ENCODE measurements at places on chromosomes 4 and X. TPM values are rescaled to one million over a fixed set of nuclear protein-coding genes. Genes with fewer than 3 reads are reported as not detected.

PAGE2 gene
- total RNA-seq: not detected

TMEM156 gene
- 0.95 TPM for total RNA-seq

JADE3 gene
- 13.9 TPM for total RNA-seq

CT47A7 gene
- not detected for total RNA-seq

NCAPG gene
- total RNA-seq: 0.77 TPM

TCEAL9 gene
- 62.1 TPM for total RNA-seq

TMEM154 gene
- 10.2 TPM for total RNA-seq

RPS6KA6 gene
- total RNA-seq: 7.1 TPM

SPANXN4 gene
- total RNA-seq: not detected

TECRL gene
- total RNA-seq: 0.23 TPM

ASB12 gene
- total RNA-seq: 0.46 TPM

RBMXL3 gene
- not detected for total RNA-seq

RTL3 gene
- 0.28 TPM for total RNA-seq

CTAG1A gene
- total RNA-seq: not detected

GSTCD gene
- 17.9 TPM for total RNA-seq

SORBS2 gene
- 38.4 TPM for total RNA-seq

AFP gene
- 0.11 TPM for total RNA-seq

SERPINA7 gene
- not detected for total RNA-seq

HTR2C gene
- total RNA-seq: 0.23 TPM

NPY2R gene
- not detected for total RNA-seq

EPGN gene
- 2.3 TPM for total RNA-seq

FGB gene
- 1.8 TPM for total RNA-seq

All from lung (tissue), 17 donors.